ENCODE measurements at places on chromosomes 12 and 14. TPM values are rescaled to one million over a fixed set of nuclear protein-coding genes. Genes with fewer than 3 reads are reported as not detected.

Gene WNT5B
- 2.8 TPM for total RNA-seq

Gene EFS
- not detected for total RNA-seq

Gene ARID2
- 9.6 TPM for total RNA-seq

Gene LRRIQ1
- total RNA-seq = 1.0 TPM

Gene TPH2
- not detected for total RNA-seq

Gene FAM90A1
- not detected for total RNA-seq

Gene OAS3
- total RNA-seq = 20.3 TPM

Gene SLC6A15
- 4.7 TPM for total RNA-seq

Gene LARP4
- 46.9 TPM for total RNA-seq

Gene CNTN1
- 55.1 TPM for total RNA-seq

Gene C14orf180
- not detected for total RNA-seq

Gene ADAM21
- 0.05 TPM for total RNA-seq

Gene OR2AP1
- not detected for total RNA-seq

Gene COL2A1
- total RNA-seq = 0.07 TPM

Gene LPAR5
- total RNA-seq = 0.62 TPM

Gene ST8SIA1
- not detected for total RNA-seq

Gene TOMM20L
- total RNA-seq = not detected

Gene DEPDC4
- 1.5 TPM for total RNA-seq

Gene CCDC59
- 57.9 TPM for total RNA-seq

Gene PTPRR
- 0.30 TPM for total RNA-seq

Gene PSMD9
- total RNA-seq = 127 TPM

Gene HOXC6
- total RNA-seq = 4.4 TPM

Gene ZNF385A
- total RNA-seq = 22.1 TPM

Gene SNRPF
- 111 TPM for total RNA-seq
